Vagina (tissue), 2 donors: ENCODE measurements at places on chromosomes 4 and X. TPM values are rescaled to one million over a fixed set of nuclear protein-coding genes. Genes with fewer than 3 reads are reported as not detected.
A peak's percentile ranks its signal among the peaks of the same experiment; 100 is the strongest.

The COL4A5 gene
- total RNA-seq, result 36.3 TPM

GRCh38 chr4:59960143-59960542, 1240.0 kb upstream of the ADGRL3 start:
- H3K36me3 ChIP-seq, result no peaks in the 10 kb centered on the region
- H3K27me3 ChIP-seq, result no peaks in the 10 kb centered on the region
- no peak for DNase-seq
- no peaks in the 10 kb centered on the region for H3K4me1 ChIP-seq
- H3K4me3 ChIP-seq, result no peak overlapping the region

The CT47B1 gene
- total RNA-seq, result not detected

GRCh38 chrX:133350751-133351150, 64.5 kb downstream of the GPC4 start:
- H3K27me3 ChIP-seq, result no peaks in the 10 kb centered on the region
- H3K27ac ChIP-seq, result no peak overlapping the region
- DNase-seq, result no peak

DNA sequence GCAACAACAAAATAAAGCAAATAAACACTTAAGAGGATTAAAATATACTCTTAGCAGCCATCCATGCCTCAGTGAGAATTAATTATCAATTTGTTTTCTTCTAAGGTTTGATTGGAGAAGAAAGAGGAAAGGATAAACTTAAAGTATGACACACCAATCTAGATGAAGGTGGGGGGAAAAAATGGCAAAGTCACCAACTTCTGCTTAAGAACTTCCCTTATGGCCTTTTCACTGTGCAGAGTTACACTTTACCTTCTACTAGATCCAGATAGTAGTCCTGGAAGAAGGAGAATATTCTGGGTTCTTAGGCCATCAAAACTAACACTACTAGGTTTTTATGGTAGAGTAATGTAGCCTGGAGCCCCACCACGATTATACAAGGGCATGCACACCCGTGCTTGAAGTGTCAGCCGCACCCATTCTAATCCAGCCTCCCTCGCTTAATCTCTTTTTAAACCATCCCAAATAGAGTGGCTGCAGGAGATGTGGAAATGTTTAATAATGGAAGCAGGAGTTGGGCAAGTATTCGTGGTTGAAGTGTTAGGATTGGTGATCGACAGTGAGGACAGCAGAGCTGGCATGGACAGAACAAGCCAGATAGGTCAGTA, 14.1 kb downstream of the ENPEP start:
- H3K4me3 ChIP-seq, result no peak overlapping the region
- no peaks in the 10 kb centered on the region for H3K36me3 ChIP-seq
- H3K27ac ChIP-seq, result no peak overlapping the region
- no peaks in the 10 kb centered on the region for H3K27me3 ChIP-seq
- H3K4me1 ChIP-seq, result no peaks in the 10 kb centered on the region

DNA sequence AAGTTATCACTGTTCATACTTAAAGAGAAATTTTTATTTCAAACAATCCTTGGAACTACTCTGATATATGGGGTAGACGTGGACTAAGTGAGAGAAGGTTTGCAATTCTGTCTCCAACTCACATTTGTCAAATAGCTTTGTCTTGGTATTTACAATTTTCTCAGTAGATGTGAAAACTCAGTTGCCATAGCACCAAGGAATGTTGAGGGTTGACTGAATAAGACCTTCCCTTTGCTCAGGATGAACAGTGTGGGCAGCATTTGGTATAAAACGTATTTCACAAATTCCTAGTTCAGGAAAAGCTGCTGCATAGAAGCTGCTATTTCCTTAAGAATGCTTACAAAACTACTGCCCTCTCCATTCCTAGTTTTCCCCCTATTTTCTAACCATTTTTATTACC, 399.5 kb downstream of the NKX6-1 start:
- no peak overlapping the region for H3K27ac ChIP-seq
- no peaks in the 10 kb centered on the region for H3K27me3 ChIP-seq
- H3K36me3 ChIP-seq, result no peaks in the 10 kb centered on the region
- H3K4me1 ChIP-seq, result no peaks in the 10 kb centered on the region
- H3K4me3 ChIP-seq, result no peak overlapping the region

The ZNF732 gene
- total RNA-seq, result 0.98 TPM

The GAGE13 gene
- not detected for total RNA-seq

DNA sequence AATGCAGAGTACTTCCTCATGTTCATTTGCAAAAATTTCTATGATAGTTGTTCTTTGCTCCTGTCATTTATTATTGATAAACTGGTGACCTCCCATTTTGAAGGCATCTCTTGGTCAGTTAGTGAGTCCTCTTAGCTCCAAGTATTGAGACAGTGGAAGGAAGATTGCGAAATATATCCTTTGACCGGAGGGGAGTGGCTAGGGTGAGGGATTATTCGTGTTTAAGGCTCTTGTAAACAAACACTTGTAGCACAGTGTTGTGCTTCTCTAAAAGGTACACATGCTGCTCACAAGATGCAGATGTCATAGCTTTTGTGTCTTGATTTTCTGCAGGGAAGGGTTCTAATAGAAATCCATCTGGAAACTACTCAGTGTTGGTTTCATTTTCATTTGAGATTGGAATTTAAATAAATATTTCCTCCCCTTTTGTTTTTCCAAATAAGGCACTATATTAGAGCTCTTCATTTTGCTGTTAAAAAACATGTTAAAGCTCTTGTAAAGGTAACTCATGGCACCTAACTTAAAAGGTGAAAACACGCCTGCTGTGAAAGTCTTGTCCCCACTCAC, 21.8 kb downstream of the TXLNG start:
- H3K27me3 ChIP-seq, result no peaks in the 10 kb centered on the region
- no peaks in the 10 kb centered on the region for H3K36me3 ChIP-seq
- H3K4me3 ChIP-seq, result peak overlapping the region; percentile 27
- peak overlapping the region; percentile 65 for H3K27ac ChIP-seq
- no peak for DNase-seq

- no peaks in the 10 kb centered on the region for H3K4me1 ChIP-seq
- no peak overlapping the region for H3K4me3 ChIP-seq
- H3K27me3 ChIP-seq, result no peaks in the 10 kb centered on the region
- no peaks in the 10 kb centered on the region for H3K36me3 ChIP-seq
- no peak overlapping the region for H3K27ac ChIP-seq
Measured at GRCh38 chrX:44494357-44494756, 48.3 kb downstream of the FUNDC1 start.

GRCh38 chr4:134327274-134328122, 125.9 kb upstream of the PABPC4L start:
- no peaks in the 10 kb centered on the region for H3K4me1 ChIP-seq
- no peak overlapping the region for H3K27ac ChIP-seq
- no peaks in the 10 kb centered on the region for H3K27me3 ChIP-seq
- no peak overlapping the region for H3K4me3 ChIP-seq
- no peak for DNase-seq
- no peaks in the 10 kb centered on the region for H3K36me3 ChIP-seq

The FGB gene
- total RNA-seq, result not detected

GRCh38 chrX:147935156-147935758, 23.5 kb downstream of the FMR1 start:
- H3K36me3 ChIP-seq, result no peaks in the 10 kb centered on the region
- H3K4me3 ChIP-seq, result no peak overlapping the region
- no peak for DNase-seq
- no peaks in the 10 kb centered on the region for H3K4me1 ChIP-seq

GRCh38 chr4:130747842-130748241, 1651.9 kb downstream of the C4orf33 start:
- H3K27ac ChIP-seq, result no peak overlapping the region
- H3K4me1 ChIP-seq, result no peaks in the 10 kb centered on the region
- H3K27me3 ChIP-seq, result no peaks in the 10 kb centered on the region
- H3K4me3 ChIP-seq, result no peak overlapping the region

- peak overlapping the region; percentile 65 for H3K4me3 ChIP-seq
- H3K27ac ChIP-seq, result peak overlapping the region; percentile 91
- H3K4me1 ChIP-seq, result peaks cover 13% of the 10 kb centered on the region
- no peak for DNase-seq
- H3K36me3 ChIP-seq, result no peaks in the 10 kb centered on the region
Measured at GRCh38 chrX:136768469-136769084, 12.2 kb downstream of the ARHGEF6 start.

GRCh38 chrX:130413415-130413814, 11.6 kb downstream of the RBMX2 start:
- no peaks in the 10 kb centered on the region for H3K36me3 ChIP-seq
- no peak for DNase-seq
- H3K27ac ChIP-seq, result no peak overlapping the region

DNA sequence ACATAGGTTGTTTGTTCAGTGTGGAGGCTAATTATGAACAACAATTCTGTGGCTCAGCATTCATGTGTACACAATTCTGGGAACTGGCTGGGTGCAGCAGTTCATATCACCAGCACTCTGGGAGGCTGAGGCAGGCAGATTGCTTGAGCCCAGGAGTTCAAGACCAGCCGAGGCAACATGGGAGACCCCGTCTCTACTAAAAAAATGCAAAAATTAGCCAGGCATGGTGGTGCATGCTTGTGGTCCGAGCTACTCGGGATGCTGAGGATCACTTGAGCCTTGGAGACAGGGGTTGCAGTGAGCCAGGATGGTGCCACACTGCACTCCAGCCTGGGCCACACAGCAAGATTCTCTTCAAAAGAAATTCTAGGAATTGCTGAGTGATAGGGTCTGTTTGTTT, 4.5 kb upstream of the PPP2R2C start:
- DNase-seq, result peak; percentile 37
- H3K36me3 ChIP-seq, result no peaks in the 10 kb centered on the region
- no peaks in the 10 kb centered on the region for H3K27me3 ChIP-seq
- no peak overlapping the region for H3K27ac ChIP-seq
- H3K4me3 ChIP-seq, result no peak overlapping the region
- peaks cover 13% of the 10 kb centered on the region for H3K4me1 ChIP-seq

DNA sequence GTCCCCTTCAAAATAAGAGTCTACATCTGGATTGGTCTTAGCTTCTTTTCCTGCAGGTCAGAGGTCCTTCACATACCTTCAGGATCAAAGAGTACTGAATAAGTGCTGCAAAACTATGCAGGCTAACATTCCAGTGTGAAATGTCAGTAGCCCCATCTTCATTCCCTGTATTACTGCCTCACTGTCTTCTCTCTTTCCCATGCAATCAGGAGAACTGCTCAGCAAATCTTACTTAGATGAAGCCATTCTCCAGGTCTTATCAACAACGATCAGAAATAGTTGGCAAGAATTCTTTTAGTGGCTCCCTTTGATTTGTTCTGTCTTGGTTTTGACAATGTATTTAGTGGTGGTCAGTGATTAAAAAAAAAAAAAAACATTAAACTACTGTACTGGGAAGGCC, 26.0 kb upstream of the IQCM start:
- no peaks in the 10 kb centered on the region for H3K4me1 ChIP-seq
- H3K36me3 ChIP-seq, result no peaks in the 10 kb centered on the region
- H3K4me3 ChIP-seq, result no peak overlapping the region
- DNase-seq, result no peak

DNA sequence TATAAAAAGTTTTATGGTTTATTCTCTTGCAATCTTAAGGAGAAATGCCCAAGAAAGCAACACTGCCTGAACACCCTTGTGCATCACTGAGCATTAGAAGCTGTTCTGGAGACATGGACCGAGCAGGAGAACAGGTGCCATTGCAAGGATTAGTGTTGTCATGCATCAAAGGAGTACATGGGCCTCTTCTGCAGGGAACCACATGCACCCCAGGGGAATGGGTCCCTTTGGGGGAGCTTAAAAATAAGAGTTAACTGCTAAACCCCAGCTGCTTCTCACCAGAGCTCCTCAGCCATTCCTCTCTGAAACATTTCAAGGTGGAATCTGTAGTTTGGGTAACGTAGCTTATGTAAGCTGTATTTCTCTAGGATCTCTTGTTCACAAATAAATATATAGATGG, 353.0 kb upstream of the SLC7A11 start:
- H3K4me1 ChIP-seq, result peaks cover 4% of the 10 kb centered on the region
- H3K27ac ChIP-seq, result no peak overlapping the region
- no peak for DNase-seq
- no peak overlapping the region for H3K4me3 ChIP-seq

DNA sequence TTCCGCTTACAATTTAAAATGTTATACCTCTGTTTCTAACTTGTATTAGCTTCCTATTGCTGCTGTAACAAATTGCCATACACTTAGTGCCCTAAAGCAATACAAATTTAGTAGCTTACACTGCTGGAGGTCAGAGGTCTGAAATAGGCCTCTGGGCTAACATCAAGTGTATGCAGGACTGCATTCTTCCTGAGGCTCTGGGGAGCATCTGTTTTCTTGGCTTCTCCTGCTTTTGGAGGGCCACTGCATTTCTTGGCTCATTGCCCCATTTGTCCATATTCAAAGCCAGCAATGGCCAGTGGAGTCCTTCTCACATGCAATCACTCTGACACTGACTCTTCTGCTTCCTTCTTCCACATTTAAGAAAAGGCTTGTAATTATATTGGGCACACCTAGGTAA, 639.8 kb upstream of the INTU start:
- no peak overlapping the region for H3K4me3 ChIP-seq
- no peaks in the 10 kb centered on the region for H3K36me3 ChIP-seq
- H3K4me1 ChIP-seq, result no peaks in the 10 kb centered on the region
- H3K27ac ChIP-seq, result no peak overlapping the region
- no peak for DNase-seq

The CSAG1 gene
- total RNA-seq, result not detected

DNA sequence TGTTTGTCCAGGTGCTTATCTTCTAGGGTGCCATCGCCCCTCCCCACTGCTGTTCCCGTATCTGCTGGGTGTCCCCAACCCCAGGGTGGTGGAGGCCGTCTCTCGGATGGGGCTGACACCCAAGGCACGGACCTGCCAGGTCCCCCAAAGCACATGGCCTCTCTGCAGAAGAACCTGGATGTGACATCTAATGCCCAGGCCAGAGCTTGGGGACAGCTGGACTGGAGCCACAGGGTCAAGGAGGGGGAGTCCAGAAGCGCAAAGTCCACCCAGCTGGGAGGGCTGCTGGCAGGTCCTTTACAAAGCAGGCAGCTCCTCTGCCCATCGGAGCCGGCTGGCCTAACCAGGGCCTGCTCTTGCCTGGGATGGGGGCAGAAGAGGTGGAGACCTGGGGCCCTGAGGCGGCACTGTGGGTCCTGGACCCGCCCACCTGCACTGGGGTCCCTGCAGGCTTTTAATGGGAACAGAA, 751 bp upstream of the DOK7 start:
- no peaks in the 10 kb centered on the region for H3K36me3 ChIP-seq
- no peak overlapping the region for H3K4me3 ChIP-seq
- no peak overlapping the region for H3K27ac ChIP-seq
- no peaks in the 10 kb centered on the region for H3K27me3 ChIP-seq

GRCh38 chr4:158395889-158396288, 125.8 kb upstream of the RXFP1 start:
- H3K4me1 ChIP-seq, result no peaks in the 10 kb centered on the region
- no peaks in the 10 kb centered on the region for H3K27me3 ChIP-seq
- no peaks in the 10 kb centered on the region for H3K36me3 ChIP-seq
- H3K4me3 ChIP-seq, result no peak overlapping the region
- no peak overlapping the region for H3K27ac ChIP-seq
